ENCODE measurements at places on chromosomes 3 and 15.

DNA sequence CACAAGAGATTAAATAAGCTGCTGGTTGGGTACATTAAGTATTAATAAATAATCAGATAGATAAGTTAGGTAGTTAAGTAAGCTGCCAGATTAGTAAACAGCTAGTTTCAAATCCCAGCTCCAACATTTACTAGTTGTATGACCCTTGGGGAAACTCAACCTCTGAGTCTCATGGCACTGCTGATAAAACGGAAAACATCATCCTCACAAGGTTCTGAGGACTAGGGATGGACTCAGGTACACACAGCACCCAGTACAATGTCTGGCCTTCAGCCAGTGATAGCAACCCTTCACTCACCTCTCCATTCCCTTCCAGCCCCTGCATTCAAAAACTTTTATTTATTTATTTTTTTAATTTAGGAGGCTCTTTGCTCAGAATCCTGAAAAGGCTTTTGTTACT is 32.3 kb downstream of the B3GNT5 start:
- DNase-seq = no peak

DNA sequence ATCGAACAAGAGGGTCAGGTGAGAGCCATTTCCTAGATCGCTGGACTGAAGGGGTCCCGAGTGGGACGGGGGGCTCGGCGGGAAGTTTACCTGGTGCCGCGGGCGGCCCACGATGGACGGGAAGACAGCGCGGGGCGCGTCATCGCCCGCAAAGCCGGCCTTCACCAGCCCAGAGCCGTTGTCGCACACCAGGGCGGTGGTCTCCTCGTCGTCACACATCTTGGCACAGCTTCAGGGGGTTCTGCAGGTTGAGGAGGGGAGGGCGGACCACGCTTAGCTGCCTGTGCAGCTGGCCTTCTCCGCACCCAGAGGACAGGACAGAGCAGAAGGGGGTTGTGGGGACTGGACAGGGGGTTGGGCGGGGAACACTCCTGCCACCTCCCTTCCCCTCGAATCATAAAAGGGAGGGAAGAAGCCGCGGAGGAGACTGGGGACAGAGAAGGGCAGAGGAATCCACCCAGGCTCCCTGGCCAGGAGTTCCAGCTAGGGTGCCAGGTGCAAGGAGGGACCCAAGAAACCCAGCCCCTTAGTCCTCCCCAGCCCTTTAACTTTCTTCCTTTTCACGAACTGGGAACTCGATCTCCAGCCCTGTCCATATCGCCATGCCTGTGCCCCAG is 651 bp downstream of the ACTC1 start:
- no peak for DNase-seq

- no peak for DNase-seq
These were observed 544.8 kb downstream of the MAGI1 start for GRCh38 chr3:65493938-65494337.

GRCh38 chr3:13277860-13278531 is 142.1 kb downstream of the NUP210 start:
- peak; percentile 8 for DNase-seq

- DNase-seq = no peak
These were observed 80.9 kb downstream of the RPLP1 start for GRCh38 chr15:69533522-69533921.

DNA sequence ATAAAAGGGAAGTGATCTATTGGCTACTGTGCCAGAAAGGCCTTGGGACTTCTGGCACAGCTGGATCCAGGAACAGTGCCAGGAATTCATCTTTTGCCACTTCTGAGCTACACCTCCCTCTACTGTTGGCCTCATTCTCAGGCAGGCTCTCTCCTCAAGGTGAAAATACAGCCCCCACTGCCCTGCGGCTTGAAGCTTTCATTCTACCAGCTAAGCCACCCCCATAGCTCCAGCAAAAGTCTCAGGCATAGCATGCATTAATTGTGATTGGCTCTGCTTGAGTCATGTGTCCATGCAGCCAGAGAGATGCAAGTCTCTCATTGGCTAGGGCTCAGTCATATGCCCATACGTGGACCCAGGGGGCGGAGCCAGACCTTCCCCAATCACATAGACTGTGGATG is 142.4 kb downstream of the TPRA1 start:
- DNase-seq = peak; percentile 44

- peak; percentile 6 for DNase-seq
These were observed 10.1 kb downstream of the DHX36 start for GRCh38 chr3:154314152-154314551.

DNA sequence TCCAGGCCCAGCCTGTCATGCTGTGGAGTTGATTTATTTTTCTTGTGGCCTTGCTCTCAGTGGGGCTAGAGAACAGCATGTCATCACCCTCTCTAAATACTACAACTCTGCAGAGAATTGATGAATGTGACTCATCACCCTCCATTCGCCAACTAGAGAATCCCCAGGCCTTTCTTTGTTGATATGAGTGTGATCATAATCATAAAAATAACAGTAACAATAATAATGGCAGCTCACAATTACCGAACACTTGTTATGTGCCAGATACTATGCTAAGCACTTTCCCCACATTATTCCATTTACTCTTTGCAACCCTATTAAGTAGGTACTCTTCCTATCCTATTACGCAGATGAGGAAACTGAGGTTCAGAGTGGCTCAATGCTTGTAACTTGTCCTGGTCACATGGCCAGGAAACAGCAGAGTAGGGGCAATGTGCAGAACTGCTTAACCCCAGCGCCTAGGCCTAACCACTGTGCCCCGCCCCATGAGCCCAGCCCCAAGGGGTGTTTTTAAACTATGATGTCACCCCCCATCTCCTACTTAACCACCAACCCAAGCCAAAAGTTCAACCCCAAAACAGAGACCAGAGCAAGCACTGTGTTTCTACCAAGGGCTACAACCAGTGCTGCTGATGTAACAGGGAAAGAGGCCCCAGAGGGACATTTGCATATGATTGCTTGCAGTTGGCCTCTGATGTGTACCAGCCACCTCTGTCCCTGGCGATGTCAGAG is 104.5 kb downstream of the ADCY5 start:
- peak; percentile 12 for DNase-seq

GRCh38 chr3:143832433-143832832 is 15.8 kb downstream of the SLC9A9 start:
- DNase-seq = peak; percentile 17

GRCh38 chr15:90512276-90512675 is 17.4 kb upstream of the CRTC3 start:
- DNase-seq = no peak

DNA sequence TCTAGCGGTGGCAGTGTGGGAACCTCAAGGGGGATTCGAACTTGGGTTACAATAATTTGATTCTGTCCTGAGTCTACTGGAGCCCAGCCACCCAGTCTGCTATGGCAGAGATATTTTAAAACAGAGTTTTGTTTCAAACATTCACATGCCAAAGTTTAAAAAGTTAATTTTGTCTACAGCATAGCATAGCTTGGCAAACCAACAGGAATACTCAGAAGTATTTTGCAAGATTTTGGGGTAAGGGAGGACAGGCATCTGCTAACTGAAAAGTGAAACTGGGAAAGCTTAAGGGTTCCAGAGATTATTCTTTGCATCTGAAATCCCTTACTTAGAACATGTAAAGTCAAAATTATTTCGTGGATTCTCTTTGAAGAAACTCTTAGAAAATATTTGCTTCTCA is 6.6 kb downstream of the ARID3B start:
- DNase-seq = no peak

GRCh38 chr3:127033171-127033570 is 50.3 kb downstream of the PLXNA1 start:
- DNase-seq = no peak

DNA sequence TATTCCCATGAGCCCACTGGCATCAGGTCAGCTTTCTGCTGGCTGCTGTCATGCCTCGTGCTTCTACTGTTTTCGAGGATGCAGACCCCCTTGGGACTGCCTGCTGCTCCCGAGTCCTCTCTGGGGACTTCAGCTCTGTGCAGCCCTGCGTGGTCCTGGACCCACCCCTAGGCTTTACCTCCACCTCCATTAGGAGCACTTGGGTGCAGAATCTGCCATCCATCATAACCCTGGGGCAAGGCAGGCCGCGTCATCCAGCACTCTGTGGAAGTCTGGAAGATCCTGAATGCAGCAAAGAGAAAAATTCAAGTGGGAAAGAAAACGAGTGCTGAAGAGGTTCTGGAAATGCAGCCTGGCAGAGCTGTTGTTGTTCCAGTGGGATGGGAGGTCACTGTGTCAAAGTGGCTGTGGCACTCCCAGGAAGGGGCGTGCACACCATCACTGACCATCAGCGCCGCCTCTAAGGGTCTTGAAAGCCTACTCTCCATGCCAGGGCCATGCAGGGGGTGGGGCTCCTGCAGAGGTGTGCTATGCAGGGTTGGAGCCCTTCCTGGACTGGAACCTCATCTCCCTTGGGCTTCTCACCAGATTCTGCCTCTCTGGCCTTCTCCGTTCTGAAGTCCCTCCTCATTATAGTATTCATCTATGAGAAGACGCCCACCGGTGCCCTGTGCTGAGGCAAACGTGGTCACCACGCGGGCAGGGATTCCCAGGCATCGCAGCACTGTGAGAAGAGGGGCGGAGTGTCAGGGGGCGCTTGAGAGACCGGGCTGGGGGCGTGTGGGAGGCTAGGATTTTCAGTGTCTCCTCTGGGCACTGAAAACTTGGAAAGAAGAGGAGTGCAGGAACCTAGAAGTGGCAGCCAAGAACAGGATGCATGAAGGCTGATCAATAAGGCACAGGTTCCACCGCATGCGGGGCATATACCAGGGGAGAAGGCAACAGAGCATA is 12.5 kb downstream of the EPB42 start:
- no peak for DNase-seq

- DNase-seq = no peak
These were observed 71.4 kb downstream of the ISG20 start for GRCh38 chr15:88710027-88710715.

DNA sequence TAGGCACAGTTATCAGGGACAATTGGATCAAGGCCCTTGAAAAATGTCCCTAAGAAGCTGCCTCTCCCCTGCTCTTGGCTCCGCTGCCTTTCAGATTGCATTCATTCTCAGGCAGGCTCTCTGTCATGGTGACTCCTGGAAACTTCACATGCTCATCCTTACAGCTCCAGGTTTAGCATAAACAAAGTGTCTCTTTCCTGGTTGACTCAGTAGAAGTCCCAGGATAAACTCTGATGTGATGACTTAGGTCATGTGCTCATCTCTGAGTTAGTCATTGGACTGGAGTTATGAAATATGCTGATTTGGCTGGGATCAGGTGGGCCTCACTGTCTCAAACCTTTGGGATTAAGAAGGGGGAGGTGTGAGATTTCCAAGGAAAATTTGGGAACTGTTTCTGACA is 243.8 kb downstream of the ZNF621 start:
- no peak for DNase-seq

- DNase-seq = no peak
These were observed 98.4 kb downstream of the CNTN3 start for GRCh38 chr3:74516019-74516418.

- no peak for DNase-seq
These were observed 98.2 kb upstream of the NR2F2 start for GRCh38 chr15:96232335-96232734.

GRCh38 chr3:111681661-111682426 is 86.7 kb upstream of the ZBED2 start:
- no peak for DNase-seq

- DNase-seq = peak; percentile 76
These were observed 17.3 kb downstream of the IGF2BP2 start for GRCh38 chr3:185807445-185808068.

DNA sequence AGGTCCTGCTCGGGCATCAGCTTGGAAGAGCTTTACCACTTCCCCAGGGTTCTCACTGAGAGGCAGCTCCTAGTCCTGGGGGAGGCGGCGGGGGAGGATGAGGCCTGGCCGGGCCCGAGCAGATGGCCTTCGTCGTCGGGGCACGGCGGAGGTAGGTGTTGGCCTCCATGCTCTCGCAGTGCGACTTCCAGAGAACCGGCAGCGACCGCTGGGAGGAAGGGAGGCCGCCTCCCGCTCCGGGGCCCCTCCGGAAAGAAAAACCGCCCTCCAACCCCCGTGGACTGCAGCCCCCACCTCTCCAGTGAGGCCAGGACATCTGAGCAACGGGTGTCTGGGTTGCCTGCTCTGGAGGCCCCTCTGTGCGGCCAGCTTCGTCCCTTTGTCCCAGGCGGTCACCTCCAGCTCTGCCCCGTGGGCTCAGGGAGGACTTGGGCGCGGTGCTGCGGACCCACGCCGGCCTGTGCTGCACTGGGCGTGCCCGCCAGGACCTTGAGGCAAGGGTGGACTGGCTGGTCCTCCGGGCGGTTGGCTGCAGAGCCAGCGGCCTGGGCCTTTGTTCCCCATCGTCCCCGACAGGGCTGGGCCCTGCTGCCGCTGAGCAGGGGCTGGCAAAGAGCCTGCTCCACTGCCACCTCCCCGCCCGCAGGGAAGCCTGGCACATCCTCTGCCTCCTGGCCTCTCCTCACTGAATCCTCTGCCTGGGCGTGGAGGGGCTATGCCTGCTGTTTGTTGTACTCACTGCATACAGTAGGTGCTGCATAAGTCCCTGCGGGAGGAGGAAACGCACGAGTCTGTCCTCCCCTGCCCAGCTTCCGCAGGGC is 13.6 kb upstream of the GP9 start:
- DNase-seq = no peak

- peak; percentile 38 for DNase-seq
These were observed 186.1 kb downstream of the OTOL1 start for GRCh38 chr3:161682715-161683114.

GRCh38 chr15:79860661-79861060 is 36.2 kb downstream of the MTHFS start:
- DNase-seq = no peak
